HS-5 (cell line): ENCODE measurements at places on chromosomes 16 and 17.

DNA sequence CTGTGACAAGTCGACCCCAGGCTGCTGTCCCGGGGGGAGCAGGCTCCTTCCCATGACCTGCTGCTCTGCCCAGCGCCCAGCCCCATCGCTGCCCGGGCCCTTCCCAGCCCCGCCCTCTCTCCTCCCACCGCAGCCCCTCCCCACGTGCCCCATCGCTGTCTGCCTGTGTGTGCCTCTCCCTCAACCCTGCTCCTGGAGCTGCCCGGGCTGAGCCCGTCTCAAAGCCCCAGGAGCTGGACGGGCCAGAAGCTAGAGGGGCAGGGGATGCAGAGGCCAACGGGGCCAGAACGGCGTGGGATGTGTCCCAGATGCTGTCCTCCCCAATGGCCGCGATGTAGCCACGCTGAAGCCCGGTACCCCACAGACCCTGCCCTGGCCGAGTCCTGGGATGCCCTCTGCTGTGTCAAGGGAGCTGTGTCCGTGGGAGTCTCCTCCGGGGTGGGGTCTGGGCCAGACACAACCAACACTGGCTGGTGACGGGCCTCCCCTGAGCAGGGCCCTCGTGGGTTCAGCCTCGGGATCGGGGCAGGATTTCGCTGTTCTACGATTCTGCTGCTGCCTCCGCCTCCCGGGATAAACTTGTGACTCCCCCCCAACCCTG, 118.2 kb upstream of the ZNF750 start:
- no peak for DNase-seq

DNA sequence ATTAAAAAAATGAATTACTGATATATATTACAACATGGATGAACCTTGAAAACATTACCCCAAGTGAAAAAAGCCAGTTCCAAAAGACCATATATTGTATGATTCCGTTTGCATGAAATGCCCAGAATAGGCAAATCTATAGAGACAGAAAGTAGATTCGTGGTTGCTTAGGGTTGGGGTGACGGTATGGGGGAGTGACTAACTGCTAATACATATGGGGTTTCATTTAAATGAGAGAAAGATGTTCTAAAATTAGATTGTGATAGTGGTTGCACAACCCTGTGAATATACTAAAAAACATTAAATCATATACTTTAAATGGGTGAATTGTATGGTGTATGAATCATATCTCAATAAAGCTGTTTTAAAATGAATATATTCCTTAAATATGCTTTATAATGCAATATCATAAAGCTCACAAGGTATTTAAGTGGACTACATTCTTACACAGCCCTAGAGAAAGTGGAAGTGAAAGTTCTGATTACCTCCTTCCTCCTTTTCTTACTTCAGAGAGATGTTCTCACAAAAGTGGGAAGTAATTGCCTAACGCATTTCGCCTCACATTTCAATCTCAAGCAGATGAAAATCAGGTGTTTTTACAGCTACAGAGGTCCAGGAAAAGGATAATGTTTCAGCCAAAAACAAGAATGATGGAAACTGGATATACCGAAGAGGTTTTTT, 142.7 kb upstream of the GNAO1 start:
- no peak for DNase-seq

DNA sequence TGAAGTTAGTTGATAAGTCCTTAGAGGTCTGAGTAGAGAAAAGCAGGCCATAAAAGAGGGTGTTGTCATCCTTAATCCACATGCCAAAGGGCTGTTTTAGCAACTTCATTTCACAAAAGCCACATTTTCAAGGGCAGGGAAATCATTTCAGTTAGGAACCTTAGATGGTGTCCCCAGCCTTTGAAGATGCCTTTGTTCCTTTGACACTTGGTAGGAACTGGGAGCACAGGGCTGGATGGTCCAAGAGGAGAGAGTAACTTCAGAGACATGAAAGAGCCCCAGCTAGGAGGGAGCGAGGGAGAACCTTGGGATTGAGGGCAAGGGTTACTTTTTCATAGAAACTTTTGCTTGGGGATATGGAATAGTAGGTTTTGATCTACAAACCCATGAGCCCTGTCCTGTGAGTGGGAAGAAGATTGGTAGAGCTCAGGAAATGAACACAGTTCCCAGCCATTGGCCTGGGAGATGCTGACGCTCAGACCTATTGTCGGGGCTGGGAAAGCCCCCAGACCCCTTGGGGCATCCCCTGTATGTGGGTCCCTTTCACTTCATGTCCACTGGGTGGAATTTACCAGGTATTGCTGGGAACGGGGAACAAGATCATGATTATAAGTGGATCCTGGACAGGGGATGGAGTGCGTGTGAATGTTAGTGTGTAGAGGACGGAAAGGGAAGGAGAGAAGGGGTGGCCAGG, 18.9 kb downstream of the MSI2 start:
- no peak for DNase-seq

- no peak for DNase-seq
Observed at GRCh38 chr17:29054835-29055234, 11.9 kb downstream of the PIPOX start.

DNA sequence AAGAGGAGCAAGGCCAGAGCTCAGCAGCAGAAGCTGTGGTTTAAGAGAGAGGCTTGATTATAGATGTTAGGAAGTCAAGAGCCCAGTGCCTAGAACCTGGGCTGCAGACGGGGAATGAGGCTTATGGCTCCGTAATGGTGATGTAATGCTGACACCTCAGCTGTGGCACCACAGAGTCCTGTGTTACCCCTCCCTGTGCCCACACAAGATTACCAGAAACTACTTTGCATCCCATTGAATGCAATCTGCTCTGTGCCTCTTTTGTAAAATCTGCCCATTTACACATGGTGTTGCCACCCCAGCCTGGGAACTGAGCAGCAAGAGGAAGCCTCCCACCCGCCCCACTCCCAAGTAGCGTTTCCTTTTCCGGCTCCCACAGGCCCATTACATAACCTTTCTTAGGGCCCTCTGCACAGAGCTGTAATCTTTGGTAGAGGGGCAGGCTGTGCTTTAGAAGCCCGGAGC, 57.0 kb downstream of the PITPNC1 start:
- DNase-seq, result no peak

GRCh38 chr16:69889295-69889964, 61.7 kb upstream of the CLEC18A start:
- DNase-seq, result no peak

- DNase-seq, result no peak
Observed at GRCh38 chr17:73710095-73710592, 65.9 kb upstream of the SDK2 start.

- no peak for DNase-seq
Observed at GRCh38 chr17:45172541-45173286, 11.0 kb downstream of the HEXIM2 start.

GRCh38 chr16:28538733-28539596, at the start of gene NUPR1:
Gene NUPR1 (minus strand): TSS chr16:28538974. CDS start chr16:28538907, 67 bp downstream.
- DNase-seq, result peak; percentile 60

DNA sequence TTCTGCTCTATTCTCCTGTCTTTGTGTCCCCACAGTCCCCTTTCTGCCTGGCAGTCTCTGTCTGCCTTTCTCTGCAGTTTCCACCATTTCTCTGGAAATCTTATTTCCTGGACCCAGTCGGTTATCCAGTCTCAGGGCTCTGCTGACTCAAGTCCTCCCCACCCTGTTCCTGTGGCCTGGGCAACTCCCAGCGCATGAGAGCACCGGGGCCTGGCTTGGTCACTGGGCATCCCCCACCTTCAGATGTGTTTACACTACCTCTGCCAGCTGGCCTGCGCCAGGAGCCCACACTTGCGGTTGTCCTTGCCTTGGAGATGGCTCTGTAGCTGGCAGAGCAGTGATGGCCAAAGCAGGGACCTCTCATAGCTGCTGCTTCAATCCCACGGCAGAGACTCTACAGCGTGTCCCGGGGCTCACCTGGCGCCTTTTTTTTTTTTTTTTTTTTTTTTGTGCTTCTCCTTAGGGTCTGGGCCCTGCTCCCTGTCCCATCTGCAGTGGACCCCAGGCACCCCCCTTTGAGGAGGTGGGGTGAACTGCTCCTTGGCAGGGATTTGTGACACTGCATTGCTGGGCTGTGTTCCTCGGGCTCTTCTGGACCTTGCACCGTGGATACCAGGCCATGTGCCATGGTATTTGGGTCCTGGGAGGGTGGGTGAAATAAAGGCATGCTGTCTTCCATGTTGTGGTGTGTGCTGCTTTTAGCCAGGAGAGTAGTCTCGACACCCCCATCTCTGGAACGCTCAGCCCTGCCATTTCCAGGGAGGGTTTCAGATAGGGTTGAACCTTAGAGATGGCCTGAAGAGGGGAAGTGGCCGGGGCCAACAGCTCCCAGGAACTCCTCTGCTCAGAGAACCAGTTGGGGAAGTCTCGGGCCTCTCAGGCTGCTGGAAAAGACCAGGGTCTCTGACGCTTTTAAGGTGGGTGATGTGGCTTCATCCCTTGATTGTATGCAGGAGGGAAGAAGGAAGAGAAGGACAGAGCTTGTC, 17.5 kb downstream of the GUCY2D start:
- DNase-seq, result no peak

GRCh38 chr16:80846680-80847079, 42.3 kb upstream of the CDYL2 start:
- DNase-seq, result no peak

GRCh38 chr17:61314368-61315078, 85.1 kb upstream of the TBX2 start:
- no peak for DNase-seq

DNA sequence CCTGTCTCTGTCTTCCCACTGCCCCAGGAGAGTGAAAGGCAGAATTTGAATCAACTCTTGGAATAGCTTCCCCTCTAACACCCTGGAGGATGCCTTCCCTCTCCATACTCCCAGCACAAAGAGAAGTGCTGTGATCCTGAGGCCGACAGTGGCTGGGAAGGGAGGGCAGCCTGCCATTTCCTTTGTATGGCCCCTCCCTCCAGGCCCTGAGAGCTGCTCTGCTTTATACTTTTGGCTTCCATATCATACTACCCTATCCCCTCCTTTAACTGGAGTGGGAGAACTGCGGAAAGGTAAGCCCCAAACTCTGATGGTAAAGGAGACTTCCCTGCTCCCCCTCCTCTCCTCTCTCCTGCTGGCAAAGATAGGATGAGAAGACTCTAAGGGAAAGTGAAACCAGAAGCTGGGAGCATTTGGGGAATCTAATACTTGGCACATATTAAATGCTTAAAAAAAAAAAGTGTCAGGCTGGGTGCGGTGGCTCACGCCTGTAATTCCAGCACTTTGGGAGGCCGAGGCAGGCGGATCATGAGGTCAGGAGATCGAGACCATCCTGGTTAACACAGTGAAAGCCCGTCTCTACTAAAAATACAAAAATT, 4.1 kb upstream of the MED24 start:
- DNase-seq, result no peak

GRCh38 chr16:72969146-72969545, 78.8 kb downstream of the ZFHX3 start:
- DNase-seq, result no peak

DNA sequence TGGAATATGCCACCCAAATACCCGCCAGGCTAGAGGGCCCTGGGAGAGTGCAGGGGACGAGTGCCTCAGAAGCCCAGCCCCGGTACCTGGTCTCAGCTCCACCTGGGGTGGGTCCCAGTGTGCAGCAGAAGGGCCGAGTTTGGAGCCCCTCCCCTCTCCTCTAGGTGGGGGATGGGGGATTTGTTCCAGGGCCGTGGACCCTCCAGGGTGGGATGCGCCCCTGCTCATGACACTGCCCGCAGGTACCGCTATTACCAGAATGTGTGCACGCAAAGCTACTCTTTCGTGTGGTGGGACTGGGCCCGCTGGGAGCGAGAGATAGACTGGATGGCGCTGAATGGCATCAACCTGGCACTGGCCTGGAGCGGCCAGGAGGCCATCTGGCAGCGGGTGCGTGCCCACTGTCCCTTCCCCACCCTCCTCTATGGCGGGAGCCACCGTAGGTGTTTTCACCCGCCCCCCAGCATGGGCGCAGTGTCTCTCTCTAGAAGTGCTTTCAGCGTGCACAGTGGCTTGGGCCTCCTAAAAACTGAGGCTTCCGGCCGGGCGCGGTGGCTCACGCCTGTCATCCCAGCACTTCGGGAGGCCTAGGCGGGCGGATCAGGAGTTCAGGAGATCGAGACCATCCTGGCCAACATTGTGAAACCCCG, 1.2 kb downstream of the NAGLU start:
- DNase-seq, result no peak
